ENCODE measurements at places on chromosomes 2 and 18. TPM values are rescaled to one million over a fixed set of nuclear protein-coding genes. Genes with fewer than 3 reads are reported as not detected.

Gene REG1B
- not detected for total RNA-seq

Gene CIB4
- total RNA-seq: not detected

Gene FAM228A
- total RNA-seq: 0.36 TPM

Gene YIPF4
- total RNA-seq: 46.1 TPM

Gene TMEFF2
- not detected for total RNA-seq

Gene ACTR2
- total RNA-seq: 312 TPM

Gene ABCB6
- total RNA-seq: 11.1 TPM

Gene TTR
- total RNA-seq: not detected

Gene POTEC
- not detected for total RNA-seq

Data from CD4-positive, alpha-beta memory T cell (primary cell).